ENCODE measurements at places on chromosomes 12 and 14.

DNA sequence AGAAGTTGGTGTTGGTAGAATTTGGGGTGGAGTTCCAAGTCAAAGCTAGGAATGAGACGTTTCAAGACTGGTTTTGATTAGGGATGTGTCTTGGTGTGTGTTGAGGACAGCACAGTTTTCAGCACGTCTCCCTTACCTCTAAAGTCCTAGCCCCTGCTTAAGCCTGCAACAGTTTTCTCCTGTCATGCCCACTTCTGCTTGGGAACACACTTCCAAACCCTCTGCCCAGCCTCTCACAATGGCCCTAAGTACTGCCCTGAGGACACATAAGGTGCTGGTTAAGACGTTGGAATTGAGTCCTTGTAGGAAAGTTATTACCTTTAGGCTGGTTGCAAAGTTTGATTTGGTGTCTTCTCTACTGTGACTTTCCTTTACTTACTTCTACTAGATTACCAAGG lies 710 bp upstream of the BMAL2 start:
- DNase-seq: no peak

GRCh38 chr12:13436696-13437391 lies 240.3 kb downstream of the EMP1 start:
- no peak for DNase-seq

- no peak for DNase-seq
Observed at GRCh38 chr12:6932766-6933165, 5.0 kb downstream of the ATN1 start.

DNA sequence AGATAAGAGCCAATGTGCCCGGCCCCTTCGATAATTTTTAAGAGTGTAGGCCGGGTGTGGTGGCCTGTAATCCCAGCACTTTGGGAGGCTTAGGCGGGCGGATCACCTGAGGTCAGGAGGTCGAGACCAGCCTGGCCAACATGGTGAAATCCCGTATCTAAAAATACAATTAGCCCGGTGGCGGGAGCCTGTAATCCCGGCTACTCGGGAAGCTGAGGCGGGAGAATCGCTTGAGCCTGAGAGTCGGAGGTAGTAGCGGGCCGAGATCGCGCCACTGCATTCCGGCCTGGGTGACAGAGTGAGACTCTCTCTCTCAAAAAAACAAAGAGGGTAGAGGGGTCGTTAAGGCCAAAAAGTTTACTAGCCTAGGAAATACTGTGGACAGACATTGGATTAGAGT lies 2.6 kb downstream of the KRAS start:
- no peak for DNase-seq

- no peak for DNase-seq
Observed at GRCh38 chr12:5332551-5332950, 99.4 kb upstream of the NTF3 start.

GRCh38 chr14:75025082-75025481 lies 22.4 kb downstream of the EIF2B2 start:
- no peak for DNase-seq

GRCh38 chr12:26496170-26496569 lies 300.8 kb downstream of the SSPN start:
- no peak for DNase-seq

DNA sequence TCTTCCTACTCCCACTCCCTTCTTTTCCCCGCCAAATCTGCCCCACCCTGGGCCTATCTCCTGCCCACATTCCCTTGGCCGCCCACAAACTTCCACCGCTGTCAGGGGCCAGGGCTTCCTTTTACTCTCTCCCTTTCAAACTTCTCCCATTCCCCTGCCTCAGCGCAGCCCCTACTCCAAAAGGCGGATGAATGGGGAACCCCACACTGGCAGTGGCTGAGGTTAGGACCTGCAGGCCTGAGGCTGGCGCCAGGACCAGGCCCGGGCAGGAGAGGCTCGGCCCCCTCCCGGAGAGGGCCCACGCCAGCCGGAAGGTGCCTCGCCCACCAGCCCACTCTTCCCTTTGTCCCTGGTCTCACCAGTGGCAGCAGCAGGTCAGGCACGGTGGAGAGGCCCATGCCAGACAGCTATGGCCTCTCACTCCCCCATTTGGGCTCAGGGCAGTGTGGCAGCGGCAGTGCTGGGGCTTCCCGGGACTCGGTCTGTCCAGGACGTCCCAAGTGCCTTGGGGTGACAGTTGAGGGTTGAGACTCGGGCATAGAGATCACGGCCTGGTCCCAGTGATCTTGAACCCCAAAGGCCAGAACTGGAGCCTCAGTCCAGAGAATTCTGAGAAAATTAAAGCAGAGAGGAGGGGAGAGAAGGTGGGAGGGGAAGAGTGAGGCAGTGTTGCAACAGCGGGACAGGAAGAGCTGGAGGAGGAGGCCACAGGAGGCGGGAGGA lies at the start of gene TNFRSF1A:
Gene TNFRSF1A, minus strand, starts transcription at position 660 of the 723 bp plus-strand sequence. Its CDS starts 262 bp downstream, at position 398.
- DNase-seq: peak; percentile 88

DNA sequence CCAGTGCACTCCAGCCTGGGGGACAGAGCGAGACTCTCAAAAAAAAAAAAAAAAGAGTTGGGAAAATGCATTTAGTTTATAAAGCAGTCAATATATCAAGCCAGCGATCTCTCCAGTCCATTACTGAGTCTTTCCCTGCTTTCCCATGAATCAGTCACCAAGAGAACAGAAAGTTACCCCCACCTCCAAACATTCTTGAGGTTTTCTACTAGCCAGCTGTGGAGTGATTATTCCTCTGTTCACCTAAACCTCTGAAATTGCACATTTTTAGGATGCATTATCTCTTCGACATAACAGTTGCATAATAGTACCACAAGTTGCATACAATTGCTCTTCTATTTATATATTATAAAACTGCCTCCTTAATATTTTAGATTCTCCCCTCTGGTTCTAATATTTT lies 134.8 kb upstream of the DIO3 start:
- DNase-seq: no peak

GRCh38 chr12:26608706-26609105 lies 224.3 kb downstream of the ITPR2 start:
- DNase-seq: no peak

GRCh38 chr14:98456231-98456630 lies 815.8 kb downstream of the BCL11B start:
- no peak for DNase-seq

GRCh38 chr14:25086081-25086480 lies 36.1 kb upstream of the STXBP6 start:
- DNase-seq: no peak

DNA sequence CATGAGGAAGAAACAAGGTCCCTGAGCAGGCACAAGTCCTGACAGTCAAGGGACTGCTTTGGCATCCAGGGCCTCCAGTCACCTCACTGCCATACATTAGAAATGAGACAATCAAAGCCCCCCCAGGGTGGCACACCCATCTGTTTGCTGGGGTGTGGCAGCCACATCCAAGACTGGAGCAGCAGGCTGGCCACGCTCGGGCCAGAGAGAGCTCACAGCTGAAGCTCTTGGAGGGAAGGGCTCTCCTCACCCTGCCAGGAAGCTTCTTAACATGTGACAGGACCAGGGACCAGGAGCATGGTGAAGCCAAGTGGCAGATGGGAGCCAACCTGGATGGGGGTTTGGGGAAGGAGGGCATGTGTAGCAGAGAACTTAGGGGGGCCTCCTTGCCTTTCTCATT lies 10.0 kb downstream of the CACNB3 start:
- no peak for DNase-seq

GRCh38 chr14:62956413-62956812 lies 88.8 kb downstream of the KCNH5 start:
- DNase-seq: no peak

DNA sequence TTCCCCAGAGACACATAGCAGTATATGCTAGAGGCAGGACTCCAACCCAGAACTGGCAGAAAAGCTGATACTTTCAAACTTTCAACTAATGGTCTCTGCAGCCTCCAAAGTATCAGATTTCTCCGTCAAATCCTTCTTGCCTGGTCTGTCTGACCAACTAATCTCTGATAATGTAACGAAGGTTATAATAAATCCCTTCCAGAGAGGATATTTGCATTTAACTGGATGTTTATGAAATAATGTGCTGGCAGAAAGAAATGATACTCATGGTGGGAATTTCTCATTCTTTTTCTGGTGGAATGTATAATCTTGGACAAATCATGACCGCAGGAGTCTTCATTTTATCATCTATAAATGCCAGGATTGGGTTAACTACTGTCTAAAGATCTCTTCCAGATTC lies 860.3 kb downstream of the DIO2 start:
- DNase-seq: no peak

DNA sequence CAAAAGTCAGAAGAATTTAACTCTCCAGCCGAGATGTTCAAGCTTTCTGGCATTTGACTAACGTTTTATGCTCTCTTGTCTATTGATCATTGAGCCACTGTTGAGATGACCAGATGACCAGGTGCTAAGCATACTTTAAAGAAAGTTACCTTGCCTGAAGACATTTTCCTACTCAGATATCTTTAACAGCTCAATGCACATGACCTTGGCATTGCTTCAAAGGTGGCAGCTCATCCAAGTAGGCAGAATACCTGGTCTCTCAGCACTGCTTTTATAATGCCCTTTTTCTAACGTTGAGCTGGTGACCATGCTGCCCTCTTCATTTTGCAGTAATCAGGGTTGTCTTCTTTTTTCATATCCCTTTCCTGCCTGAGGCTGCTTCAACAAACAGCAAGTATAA lies 358.1 kb downstream of the RAD51B start:
- no peak for DNase-seq

DNA sequence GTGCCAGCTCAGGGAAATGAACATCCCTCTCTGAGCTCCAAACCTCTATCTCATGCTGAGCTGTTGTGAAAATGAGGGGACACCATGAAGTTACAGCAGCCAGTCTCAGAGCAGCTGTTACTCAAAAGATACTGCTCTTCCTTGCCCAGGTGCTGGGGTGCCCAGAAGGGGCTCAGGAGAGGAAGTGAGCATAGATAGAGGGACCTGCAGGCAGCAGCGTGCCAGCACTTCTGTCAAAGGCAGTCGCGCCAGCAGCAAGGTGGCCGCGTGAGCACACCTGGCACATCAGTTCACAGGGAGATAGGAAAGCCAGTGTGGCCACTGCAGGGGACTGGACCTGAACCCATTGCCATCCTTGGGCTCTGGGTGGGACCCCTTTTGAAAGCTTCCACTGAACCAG lies 27.8 kb downstream of the C14orf132 start:
- DNase-seq: no peak

DNA sequence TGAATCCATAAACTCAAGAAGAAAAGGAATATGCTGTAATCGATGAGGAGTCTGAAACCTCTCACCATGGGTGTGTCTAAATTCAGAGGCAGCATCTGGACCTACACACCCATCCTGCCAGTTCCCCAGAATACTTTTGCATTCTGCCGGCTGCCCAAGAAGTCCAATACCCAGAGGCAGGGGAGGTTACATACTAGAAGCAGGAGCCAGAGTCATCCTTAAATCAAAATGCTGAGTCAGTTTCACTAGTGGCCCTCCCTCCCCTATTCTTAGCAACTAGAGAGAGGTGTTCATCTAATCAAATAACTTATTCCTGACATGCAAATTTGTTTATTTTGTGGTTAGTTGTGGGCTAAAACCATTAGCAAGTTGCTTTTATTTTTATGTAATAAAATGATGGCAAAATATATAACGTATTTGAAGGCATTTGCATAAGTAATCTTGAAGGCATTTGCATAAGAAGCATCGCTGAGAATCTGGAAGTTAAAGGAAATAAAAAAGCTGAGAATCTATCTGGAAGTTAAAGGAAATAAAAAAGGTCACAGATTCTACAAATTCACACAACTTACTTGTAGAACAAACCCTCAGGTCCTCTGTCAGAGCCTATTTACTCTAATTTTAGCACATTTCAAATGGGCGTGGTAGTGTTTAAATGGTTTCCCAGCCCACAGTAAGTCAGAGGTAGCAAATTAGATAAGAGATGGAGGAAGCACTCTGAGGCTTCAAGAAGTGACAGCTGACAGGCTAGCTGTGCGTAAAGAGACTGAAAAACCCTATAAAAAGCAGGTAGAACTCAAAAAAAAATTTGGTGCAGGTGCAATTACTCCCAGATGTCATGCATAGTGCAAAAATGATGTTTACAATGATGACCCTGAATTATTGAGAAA lies 7.8 kb downstream of the BHLHE41 start:
- no peak for DNase-seq

- no peak for DNase-seq
Observed at GRCh38 chr14:38583471-38583870, 327.6 kb upstream of the CLEC14A start.

GRCh38 chr12:128269181-128269591 lies 2.2 kb downstream of the TMEM132C start:
- DNase-seq: no peak

GRCh38 chr14:75626863-75627262 lies 33.8 kb downstream of the ERG28 start:
- no peak for DNase-seq

DNA sequence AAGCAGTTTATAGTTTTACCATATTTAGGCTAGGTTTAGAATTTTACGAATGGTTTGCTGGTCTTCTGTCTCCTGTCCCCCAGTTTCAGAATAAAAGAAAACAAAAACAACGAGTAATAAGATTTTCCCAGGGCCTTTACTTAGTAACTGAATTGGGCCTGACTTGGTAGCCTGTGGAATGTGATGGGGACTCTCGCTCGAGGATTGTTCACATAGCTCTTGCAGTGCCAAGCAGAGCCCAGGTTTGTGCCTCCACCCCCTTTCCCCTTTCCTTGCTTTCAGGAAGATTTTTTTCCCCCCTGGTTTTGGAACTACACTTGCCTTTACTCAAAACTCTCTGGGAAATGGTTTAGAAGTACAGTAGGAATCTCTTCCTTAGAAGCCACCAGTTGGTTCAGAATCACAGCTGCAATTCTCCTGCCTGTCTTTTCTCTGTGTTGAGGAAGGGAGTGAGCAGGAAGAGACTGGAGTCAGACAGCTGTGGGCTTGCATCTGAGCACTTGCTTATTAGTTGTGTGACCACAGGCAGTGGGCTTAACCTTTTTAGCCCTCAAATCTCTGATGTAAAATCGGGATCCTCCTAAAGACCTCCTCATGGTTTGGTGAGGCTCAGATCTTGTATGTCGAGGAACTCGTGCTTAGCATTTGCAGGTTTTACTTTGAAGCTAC lies 501.2 kb downstream of the PCNX1 start:
- DNase-seq: no peak

DNA sequence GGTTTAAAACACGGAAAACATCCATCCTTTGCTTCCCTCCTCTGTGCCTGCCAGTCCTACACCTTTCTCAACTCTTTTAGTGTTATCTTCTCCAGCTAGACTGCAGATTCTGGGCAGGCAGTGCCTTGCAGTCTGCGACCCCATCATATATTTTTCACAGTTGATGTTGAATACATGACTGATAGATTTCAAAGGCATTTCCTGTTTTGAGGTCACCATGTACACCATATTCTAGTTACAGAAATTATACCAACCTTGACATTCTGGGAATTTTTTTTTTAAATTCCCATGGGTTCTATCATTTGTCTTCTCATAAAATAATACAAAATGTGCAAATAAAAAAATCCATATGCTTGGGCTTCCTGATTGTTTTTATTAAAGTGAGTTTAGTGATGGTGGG lies 16.6 kb downstream of the SOCS2 start:
- DNase-seq: no peak

- no peak for DNase-seq
Observed at GRCh38 chr14:81452341-81453133, 52.4 kb upstream of the STON2 start.

DNA sequence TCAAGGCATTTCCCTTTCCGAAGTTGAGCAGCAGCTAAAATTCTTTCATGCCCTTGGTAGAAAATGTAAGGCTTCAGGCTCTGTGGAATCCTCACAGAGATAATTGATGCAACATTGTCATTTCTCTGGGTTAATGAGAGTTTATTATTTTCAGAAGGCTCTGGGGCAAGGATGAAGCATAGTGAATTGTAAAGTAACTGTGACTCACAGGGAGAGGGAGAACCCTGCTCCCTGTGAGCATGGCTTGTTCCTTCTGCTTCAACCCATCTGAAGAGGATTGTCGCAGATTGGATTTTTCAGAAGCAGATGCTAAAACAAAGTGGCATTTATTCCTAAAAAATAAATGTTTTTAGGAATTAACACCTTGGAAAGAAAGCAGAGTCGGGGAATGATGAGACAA lies 41.2 kb downstream of the APOBEC1 start:
- no peak for DNase-seq
